ENCODE measurements at places on chromosomes 7 and 10.

- no peak for DNase-seq
These were observed 16.2 kb downstream of the DUSP5 start for GRCh38 chr10:110513949-110514348.

DNA sequence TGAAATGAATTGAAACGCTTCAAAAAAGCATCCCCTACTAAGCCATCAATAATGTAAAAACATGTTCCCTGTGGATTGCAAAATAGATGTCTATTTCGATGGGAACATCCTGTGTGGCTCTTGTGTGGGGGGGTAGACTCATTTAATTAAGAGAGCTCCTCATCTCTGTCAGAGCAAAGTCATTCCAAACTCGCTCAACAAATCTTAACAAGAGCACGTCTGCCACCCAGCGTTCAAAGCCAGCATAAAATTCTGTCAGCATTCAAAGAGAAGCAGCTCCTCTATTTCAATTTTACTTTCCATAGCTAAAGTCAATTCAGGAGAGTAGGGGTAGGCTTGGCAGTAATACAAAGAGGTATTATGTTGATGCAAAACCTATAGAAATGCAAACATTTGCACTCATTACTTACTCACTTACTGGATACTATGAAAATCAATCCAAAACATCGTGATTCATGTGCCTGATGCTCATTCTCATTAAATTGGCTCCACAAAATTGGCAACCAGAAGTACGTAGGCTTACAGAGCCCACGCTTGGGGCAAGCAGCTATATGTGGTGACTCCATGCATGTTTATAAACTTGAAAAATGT, 114.9 kb downstream of the IPMK start:
- no peak for DNase-seq

DNA sequence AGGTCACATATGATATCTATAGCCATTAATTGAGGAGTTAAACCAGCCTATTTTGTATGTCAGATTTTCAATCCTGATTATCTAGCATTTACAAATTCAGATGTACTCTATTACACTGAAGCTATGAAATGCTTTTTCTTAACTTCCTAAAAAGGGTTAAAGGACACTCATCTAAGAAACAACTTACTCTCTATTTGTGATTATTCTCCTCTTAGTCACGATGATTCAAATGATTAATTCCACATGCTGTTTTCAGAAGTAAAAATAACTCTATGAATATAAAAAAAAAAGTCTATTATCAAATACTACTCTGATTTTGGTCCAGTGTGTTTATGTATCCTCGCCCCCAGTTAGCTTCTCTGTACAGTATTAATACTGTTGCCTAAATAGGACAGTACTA, 1199.9 kb downstream of the GATA3 start:
- DNase-seq = no peak

DNA sequence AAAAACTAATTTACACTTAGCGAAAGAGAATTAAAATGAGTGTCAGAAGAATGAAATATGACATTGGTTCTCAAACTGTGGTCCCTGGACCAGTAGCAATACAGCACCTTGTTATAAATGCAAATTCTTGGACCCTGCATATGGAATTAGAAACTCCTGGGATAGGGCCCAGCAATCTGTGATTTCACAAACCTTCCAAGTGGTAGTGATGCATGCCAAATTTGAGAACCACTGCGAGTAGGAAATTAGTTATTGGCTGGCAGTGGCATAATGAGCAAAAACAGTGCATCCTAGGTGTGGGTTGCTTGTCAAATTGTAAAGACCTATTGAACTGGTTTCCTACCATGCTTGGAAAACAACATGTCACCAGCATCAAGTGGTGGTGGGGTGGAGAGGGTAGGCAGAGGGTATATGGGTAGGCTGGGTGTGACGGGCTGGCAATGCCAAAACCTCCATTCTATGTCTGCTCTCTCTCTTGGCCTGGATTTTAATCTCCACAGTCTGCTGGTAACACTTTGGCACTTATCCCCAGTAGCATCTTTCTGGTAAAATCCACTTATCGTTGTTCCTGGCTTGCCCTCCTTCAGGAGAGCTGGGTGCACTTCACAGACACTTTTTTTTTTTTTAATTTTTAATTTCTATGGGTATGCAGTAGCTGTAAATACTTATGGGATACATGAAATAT, 50.0 kb downstream of the ZNF22 start:
- no peak for DNase-seq

GRCh38 chr7:102896585-102896984, 16.2 kb upstream of the LRRC17 start:
- no peak for DNase-seq

- no peak for DNase-seq
These were observed 152.0 kb upstream of the TMEM72 start for GRCh38 chr10:44759122-44759521.

GRCh38 chr7:44057849-44058758, 7.3 kb downstream of the PGAM2 start:
- DNase-seq = no peak
